NCI-H187 (cell line): ENCODE measurements at places on chromosomes 4 and X.

DNA sequence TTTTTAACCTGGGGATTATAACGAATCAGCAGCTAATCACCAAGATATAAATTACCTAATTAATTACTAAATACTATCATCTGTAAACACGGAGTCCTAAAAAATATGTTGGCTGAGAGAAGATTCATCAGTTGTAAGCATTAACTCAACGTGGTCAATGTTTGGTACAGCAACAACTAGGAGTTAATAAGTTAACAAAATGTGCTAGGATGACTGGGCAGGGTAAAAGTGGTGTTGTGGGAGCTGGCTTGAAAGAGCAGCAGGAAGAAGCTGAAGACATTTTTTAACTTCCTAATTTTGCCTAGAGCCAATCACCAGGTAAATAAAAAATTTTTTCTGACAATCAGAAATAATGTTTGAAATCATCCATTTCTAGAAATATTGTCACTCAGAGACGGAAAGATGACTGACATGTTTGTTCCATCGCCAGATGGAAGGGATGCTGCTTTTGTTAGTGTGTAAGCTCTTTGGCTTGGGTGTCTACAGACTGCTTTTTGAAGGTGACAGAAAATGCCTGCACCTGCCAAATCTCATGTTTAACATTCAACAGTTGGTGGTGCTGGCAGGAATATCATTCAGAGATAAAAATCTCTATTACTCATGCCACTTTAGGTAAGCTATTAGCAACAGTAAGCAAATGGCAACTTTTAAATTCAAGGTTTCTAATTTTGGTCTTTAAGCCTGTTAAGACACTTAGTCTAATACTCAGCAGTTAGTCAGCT is 1126.9 kb downstream of the STPG2 start:
- DNase-seq = no peak

DNA sequence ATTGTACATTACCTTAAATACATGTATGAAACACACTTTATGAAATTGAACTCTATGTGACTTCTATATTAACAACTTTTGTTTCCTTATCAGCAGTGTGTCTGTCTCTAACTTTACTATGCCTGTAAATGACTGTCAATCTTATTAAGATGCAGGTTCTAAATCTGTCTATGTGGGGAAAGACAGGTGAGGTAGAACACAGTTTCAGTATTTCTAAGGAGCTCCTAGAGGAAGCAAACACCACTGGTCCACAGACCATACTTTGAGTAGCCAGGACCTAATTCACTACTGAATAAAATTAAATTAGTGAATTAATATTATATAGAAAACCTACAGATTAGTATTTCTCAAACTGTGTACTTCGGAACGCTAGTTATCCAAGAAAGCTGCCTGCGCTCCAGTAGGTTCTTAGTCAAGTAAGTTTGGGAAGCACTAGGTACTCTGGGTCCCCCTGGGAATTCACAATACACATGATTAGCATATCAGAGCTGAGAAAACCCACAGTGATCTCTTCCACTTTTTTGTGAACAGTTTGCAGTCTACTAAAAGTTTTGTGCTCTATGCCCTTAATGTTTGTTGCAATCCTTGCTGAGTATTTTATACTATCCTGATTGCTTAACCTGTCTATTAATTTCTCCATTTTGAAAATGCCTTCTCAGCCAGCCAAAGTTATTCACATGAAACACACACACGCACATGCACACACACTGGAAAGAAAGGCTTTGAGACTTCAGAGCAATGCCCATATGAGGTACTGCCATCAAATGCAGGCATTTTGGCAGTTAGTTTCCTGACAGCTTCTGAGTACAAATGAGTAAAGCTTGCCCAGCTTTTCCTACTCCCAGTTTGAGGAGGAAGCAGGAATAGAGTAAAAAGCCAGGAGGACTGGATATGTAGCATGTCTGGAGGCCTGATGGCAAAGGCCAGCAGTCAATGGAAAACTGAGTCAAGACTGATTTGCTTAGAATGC is 133.6 kb upstream of the CPEB2 start:
- DNase-seq = no peak

DNA sequence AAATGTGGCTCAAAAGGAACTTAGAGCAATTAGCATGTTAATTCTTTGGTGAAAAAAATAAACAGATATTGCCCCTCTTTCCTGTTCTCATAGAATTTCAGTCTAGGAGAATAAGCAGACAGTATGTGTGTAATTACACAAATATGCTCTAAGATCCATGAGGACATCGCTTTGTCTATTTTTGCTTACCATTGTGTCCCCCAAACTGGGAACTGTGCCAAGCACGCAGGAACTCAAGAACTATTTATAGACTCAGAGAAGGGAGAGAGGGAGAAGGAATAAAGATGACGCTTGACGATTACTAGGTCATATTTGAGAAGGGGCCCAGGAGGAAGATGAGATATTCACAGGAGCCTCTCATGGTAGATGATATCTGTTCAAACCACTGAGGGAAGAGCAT is 692.6 kb downstream of the RAB28 start:
- DNase-seq = no peak

- no peak for DNase-seq
Measured at GRCh38 chr4:53098681-53099121, 236.6 kb downstream of the RASL11B start.

- DNase-seq = no peak
Measured at GRCh38 chrX:150621652-150622051, 53.2 kb downstream of the MTM1 start.
